ENCODE measurements at places on chromosomes 11 and 22.

- DNase-seq: no peak
Observed at GRCh38 chr11:16418428-16419097, 62.2 kb upstream of the SOX6 start.

DNA sequence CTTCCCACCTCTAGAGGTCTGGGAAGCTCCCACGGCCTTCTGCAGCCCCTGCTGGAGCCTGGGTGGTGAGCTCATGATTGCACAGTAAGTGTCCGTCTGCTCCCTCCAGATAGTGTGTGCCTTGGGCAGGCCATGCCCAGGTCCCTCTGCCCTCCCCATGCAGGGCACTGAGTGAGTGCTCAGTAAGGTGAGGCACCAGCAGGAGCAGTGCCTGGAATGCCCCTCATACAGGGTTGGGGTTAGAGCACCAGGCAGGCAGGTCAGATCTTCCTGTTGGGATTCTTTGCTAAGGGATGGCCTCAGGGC, 50.3 kb downstream of the NAT10 start:
- no peak for DNase-seq

- DNase-seq: peak; percentile 88
Observed at GRCh38 chr11:57667117-57667735, 688 bp upstream of the ZDHHC5 start.

- no peak for DNase-seq
Observed at GRCh38 chr11:108966978-108967377, 302.1 kb downstream of the DDX10 start.

- no peak for DNase-seq
Observed at GRCh38 chr11:73431396-73431795, 55.2 kb downstream of the RELT start.

- DNase-seq: no peak
Observed at GRCh38 chr11:953512-953911, 27.8 kb downstream of the AP2A2 start.

- DNase-seq: no peak
Observed at GRCh38 chr11:123473941-123474677, 44.0 kb downstream of the GRAMD1B start.

- no peak for DNase-seq
Observed at GRCh38 chr22:42360348-42360747, 71.9 kb downstream of the NFAM1 start.

- no peak for DNase-seq
Observed at GRCh38 chr11:107744736-107745135, 32.9 kb upstream of the SLN start.

DNA sequence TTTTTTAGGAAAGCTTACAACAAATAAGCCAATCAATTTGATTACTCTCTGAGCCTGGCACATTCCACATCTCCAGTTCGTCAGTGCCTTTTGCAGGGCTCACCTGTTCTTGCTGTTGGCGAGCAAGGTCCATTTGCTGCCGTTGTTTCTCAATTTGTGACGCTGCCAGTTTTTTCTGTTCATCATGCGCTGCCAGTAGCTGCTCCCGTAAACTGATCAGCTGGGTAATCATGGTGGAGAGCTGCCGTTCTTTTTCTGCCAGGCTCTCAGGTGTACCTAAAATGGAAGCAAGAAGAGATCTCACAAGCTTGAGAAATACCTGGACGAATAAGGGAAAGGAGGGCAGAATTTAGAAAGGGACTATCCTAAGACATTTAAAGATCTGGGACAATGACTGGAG, 169.7 kb downstream of the SOX6 start:
- DNase-seq: no peak

- peak; percentile 77 for DNase-seq
Observed at GRCh38 chr11:11621573-11622339, at the start of gene GALNT18. GALNT18 (minus strand) TSS chr11:11622005.

- DNase-seq: no peak
Observed at GRCh38 chr11:13289081-13289480, 11.5 kb downstream of the BMAL1 start.

GRCh38 chr22:48141301-48141700, 1378.9 kb downstream of the TBC1D22A start:
- no peak for DNase-seq

GRCh38 chr22:45399712-45400445, 13.5 kb downstream of the SMC1B start:
- no peak for DNase-seq

DNA sequence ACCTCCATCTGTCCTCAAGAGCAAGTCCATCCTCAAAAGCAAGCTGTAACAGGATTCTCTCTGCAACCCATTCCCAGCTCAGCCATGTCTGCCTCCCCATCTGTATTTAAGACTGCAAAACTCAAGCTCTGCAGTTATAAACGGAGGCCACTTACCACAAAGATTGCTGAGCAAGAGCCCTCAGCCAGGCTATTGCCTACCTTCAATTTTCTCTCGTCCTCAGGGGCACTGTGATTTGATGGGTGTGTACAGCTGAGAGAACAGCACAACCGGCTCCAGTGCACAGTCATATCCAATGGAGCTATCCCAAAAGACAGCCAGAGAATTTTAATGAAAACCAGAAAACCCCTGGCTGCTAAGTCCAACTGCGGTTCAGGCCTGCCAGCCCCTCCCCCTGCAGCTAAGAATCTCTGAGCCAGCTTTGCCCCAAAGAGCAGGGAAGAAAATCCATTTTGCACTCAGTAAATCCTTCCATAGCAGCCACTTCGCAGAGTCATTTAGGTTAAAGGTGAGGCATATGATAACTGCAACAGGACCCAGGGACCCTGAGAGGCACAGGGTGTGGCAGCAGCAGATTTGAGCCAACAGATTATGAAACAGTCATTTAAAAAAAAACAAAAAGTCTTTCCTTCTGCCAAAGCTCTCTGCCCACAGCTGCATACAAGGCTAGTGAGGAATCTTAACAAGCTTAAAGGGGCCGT, 37.6 kb downstream of the RAB30 start:
- DNase-seq: no peak

DNA sequence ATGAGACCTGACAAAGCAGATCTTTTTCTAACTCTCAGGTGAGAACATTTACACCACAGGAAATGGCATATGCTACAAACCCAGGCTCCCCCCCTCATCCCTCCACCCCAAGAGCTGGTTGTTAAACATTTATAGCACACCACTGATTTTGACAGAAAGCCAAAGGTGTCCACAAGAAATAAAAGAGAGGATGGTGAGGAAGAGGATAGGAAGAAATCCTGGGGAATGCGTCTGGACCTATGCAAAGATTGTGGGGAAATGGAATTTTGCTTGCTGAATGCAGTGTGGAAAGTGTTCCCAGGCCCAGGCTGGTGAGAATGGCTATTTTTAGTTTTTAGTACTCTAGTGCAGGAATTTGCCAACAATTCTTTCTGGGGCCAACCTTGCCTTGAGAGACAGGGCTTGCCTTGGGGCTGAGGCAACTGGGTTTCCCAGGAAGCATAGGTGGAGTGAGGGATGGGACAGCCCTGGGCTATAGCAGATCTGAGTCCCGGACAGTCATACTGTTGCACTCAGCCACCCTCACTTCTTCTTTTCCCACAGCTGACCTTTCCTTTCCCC, 163.9 kb downstream of the ADAMTS15 start:
- no peak for DNase-seq

DNA sequence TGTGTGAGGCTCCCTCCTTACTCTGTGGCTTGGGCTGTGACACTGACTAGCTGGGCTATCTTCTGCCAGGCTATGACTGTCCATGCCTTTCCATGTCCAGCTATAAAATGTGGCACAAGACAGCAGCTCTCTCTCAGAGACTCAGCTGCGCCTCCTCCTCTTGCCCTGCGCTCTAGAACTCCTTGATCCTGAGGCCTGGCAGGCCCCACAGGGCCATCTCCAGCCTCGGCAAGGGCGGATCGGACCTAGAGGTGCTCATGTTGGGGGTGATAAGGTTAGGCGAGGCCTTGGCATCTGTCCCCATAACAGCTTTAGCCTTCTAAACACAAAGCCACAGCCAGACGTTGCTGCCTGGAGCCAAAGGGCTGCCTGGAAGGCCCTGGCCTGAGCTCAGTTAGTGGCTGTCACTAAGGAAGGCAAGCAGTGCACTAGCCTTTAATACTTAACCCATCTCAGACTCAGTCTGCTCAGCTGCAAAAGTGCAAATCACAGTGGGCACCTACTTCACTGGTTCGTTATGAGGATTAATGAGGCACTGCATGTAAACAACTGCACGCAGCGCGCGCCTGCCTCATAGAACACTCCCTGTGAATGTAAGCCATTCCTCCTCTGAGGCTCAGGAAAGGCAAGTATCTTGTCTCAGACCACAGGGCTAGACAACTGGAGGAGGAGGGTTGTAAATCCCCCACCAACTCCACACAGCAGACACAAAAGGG, 1.2 kb downstream of the GUCD1 start:
- DNase-seq: no peak

GRCh38 chr22:22508274-22509176, at the start of gene ZNF280B:
ZNF280B (minus strand) TSS chr22:22508742; CDS start chr22:22489398, 19,344 bp downstream.
- peak; percentile 74 for DNase-seq

DNA sequence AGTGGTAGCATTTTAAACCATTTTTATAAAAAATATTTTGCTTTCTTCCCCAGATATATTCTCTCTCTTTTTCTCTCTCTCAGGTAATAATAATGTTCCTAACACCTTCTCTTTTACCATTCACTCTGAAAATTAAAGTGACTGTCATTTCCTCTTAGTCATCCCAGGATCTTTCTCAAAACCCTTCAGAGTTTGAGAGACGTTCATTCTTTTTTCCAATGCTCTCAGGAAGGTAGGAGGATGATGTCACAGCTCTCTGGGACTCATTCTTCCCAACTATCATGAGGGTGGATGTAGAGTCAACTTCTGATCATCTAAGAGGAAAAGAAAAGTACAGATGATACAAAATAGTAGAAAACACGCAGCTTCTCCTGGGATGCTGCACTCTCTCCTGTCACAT, 60.2 kb upstream of the CRTAM start:
- DNase-seq: no peak

DNA sequence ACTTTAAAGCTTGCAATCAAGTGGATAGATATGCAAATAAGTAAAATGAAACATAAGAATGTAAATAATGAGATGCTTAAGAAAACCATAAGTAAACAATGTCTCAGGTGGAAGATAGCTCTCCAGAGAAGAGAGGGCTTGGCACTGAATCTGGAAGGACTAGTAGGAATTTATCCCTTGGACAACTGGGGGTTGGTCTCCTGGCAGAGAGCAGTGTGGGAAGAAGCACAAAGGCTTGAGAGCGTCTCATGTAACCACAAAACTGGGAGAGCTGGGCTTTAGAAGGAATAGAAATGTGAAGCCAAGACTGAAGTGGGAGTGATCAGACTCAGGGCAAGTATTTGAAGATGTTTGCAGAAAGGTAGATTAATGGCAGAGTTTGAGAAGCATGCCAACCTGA, 31.3 kb downstream of the CARD18 start:
- DNase-seq: no peak

GRCh38 chr11:28257761-28258160, 149.6 kb downstream of the METTL15 start:
- DNase-seq: no peak

- no peak for DNase-seq
Observed at GRCh38 chr11:124941703-124942102, 5.9 kb upstream of the HEPACAM start.

GRCh38 chr11:117610901-117611300, 186.1 kb downstream of the DSCAML1 start:
- DNase-seq: no peak

- no peak for DNase-seq
Observed at GRCh38 chr11:1927026-1927847, 7.7 kb downstream of the TNNT3 start.

- no peak for DNase-seq
Observed at GRCh38 chr11:102467853-102468580, 15.5 kb upstream of the TMEM123 start.

GRCh38 chr11:33476945-33477606, 219.9 kb downstream of the HIPK3 start:
- DNase-seq: no peak

DNA sequence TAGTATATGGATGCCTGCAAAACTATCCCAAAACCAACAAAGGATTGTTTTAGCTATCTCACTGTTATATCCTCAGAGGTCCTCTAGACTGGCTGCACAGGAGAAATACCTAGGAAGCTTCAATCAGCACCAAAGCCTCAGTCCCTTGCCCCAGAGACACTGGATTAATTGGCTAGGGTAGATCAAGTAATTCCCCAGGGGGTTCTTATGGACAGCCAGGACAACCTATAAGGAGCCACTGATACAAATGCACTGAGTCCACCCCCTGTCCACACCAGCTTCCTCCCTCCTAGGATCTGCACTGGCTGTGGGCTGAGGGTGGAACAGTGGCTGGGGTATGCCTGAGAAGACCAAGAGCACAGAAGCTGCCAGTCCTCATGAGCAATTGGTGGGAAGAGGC, 16.3 kb downstream of the ADORA2A start:
- DNase-seq: no peak

DNA sequence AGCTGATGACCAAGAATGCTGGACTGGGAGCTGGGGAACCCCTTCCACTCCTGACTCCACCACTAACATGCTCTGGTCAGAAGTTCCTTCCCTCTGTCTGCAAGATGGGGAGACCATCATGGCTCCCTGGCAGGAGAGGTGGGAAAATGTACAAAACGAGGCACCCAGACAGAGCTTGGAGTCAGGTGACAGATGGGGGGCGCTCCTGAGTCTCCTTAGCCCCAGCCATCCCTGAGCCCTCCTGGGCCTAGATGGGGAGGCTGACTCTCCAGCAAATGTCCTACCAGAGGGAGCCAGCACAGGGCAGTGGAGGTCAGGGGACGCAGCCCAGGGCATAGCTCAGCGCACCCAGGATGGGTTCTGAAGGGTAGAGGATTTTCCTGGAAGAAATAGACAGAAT, 20.0 kb downstream of the KCNJ4 start:
- no peak for DNase-seq

GRCh38 chr11:115179636-115180035, 324.6 kb downstream of the CADM1 start:
- no peak for DNase-seq

DNA sequence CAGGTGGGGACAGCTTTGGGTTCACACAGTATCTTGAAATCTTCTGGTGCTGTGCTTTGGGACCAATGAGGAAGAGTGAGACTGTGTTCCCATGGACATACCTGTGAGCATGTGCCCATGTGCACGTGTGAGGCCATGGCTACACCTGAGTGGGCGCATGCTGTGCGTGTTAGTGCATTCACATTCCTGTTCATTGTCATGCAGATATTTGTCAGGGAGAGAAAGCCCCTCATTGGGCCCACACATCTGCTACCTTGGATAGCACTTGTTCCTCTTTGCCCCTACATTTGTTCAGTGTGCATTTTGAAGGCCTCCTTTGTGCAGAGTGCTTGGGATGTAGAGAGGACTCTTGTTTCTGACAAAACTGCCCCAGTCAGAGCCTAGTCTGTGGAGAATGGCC, 154.3 kb upstream of the E2F8 start:
- DNase-seq: no peak

GRCh38 chr22:44455963-44456358, 42.1 kb downstream of the RTL6 start:
- DNase-seq: no peak

GRCh38 chr22:50517495-50518260, 7.7 kb downstream of the SCO2 start:
- DNase-seq: no peak

- DNase-seq: no peak
Observed at GRCh38 chr11:89613911-89614310, 96.2 kb upstream of the TRIM77 start.

- no peak for DNase-seq
Observed at GRCh38 chr11:22084056-22084455, 108.8 kb upstream of the ANO5 start.

Measured in CD4-positive, alpha-beta T cell (primary cell).